ENCODE measurements at places on chromosomes 3 and 15. TPM values are rescaled to one million over a fixed set of nuclear protein-coding genes. Genes with fewer than 3 reads are reported as not detected.

Gene OR5K2
- total RNA-seq = not detected

DNA sequence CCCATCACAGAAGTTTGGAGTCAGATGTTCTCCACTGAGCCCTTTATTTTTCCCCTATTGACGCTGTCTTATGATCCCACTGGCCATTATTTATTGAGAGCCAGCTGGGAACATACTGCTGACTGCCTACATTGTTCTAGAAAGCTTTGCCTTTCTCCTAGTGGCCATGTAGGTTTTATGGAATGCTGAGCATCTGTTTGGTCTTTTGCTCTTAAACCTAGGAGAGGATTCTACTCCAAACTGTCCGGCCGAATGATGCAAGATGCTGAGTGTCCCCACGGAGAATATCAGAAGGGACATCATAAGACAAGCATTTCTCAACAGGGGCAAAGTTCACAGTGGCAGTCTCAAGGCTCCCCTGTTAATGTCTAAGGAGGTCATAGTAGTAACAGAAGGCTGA is 171.4 kb downstream of the ARRDC4 start:
- DNase-seq = no peak

DNA sequence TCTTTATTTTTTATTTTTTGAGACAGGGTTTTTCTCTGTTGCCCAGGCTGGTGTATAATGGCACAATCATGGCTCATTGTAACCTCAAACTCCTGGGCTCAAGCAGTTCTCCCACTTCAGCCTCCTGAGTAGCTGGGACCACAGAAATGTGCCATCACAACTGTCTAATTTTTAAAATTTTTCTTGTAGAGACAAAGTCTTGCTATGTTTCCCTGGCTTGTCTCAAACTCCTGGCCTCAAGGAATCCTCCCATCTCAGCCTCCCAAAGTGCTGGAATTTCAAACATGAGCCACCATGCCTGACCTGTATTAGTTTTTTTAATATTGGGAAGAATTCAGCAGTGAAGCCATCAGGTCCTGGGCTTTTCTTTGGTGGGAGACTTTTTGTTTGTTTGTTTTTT is 13.6 kb upstream of the CLDN11 start:
- no peak for DNase-seq

Gene RYK
- total RNA-seq = 39.2 TPM

Gene RYR3
- 1.8 TPM for total RNA-seq

DNA sequence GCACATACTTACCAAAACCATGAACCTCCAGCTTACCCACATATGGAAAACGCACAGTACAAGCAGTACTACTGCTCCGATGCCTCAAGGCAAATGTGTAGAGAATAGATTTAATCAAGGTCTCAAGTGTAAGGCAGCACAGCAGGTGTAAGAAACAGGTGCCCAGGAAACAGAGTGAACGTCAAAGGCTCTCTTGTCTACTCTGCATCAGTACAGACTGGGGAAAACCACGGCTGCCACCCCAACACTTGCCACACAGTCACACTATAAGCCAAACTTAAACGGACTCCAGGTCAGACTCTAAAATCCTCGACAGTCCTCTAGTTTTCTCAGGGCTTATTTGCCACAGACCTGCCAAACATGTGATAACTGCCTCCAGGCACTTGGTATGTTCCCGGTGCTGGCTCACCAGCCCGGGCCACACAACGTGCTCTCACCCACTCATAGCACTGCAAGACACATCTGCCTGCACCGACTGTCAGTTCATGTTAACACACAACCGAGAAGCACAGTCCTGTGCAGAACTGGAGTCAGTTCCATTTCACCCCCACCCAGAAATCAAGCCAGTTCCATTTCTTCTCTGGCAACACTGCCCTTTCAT is 30.6 kb downstream of the ABCC5 start:
- no peak for DNase-seq

GRCh38 chr3:140756240-140757016 is 78.6 kb downstream of the TRIM42 start:
- DNase-seq = no peak

DNA sequence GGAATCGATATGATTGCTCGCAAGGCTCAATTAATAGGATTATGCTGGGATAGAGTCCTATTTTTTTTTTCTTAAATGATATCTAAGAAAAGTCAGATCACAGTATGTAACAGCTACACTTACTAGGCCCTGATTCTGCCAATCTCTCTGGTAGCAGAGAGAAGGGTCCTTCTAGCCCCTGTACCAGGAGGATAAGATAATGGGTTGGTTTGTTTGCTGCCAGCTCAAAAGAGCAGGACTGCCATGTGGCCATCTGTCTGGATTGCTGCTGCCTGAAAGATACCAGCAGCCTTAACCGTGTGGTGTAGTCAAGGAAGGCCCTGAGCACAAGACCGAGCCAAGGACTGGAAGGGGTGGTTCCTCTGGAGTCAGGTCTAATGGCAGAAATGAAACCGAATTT is 236.4 kb downstream of the KLF13 start:
- DNase-seq = no peak

Gene FBXW12
- not detected for total RNA-seq

DNA sequence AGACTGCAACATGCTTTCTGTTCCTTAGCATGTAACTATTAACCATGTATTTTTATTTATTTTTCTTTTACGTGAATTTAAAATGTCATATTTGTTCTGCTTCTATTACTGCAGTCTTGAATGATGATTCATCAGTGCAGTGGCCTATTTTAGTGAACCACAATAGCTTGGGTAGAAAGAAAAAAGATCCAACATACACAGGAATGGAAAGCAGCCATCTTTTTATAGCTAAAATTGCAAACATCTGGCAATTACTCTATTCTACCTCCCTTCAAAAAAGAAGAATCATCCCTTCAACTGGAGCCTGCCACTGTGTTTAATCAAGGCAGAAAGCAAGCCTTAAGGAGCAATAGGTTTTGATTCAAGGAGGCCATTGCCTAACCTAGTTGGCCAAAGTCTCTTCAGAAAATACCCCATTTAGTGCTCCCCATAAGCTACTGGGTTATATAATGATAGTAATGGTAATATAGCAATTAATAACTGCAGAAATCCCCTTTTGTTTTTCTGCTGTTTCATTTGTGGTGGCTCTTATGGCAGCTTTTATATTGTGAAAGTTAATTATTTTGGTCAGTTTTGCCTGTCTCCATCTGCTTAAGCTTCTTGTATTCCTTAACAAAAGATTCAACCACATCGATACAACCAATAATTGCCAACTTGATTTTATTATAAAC is 267.3 kb downstream of the LPP start:
- no peak for DNase-seq

GRCh38 chr3:60175680-60176079 is 1075.6 kb downstream of the FHIT start:
- no peak for DNase-seq

Gene ABI3BP
- 25.6 TPM for total RNA-seq

DNA sequence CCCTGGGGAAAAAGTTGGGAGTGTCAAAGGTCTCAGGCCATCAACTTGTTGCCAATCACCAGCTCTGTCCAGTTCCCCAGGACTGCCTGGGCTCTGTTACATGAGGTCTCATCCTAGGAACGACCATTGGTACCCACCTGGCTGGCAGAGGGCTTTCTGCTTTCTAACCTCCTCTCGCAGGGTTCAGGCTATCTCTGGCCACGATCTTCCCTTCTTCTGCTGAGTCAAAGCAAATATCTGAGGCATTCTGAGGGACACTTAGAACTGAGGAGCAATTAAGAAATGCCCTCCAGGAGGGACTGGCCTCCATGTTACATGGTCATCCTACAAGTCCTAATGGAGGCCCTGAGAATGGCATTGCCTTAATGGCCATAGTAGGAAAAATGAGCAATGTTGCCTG is 77.4 kb downstream of the TGFBR2 start:
- no peak for DNase-seq

Gene CDHR4
- not detected for total RNA-seq

DNA sequence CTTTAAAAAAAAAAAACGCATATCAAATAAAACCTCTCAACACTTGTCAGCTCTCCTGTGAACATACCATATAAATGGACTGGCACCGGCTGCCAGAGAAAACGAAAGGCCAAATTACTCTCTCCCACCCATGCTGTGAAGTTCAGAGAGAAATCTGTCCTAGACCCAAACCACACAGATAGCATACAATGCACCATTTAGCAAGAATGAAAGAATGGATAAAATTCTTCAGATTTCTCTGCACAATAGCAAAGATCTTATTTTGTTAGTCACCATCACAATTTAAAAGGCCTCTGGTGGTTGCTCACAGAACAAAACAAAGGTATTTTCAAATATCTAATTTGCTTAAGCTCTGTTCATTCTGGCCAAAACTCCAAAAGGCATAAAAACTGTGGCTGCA is 93.9 kb upstream of the BHLHE40 start:
- no peak for DNase-seq

DNA sequence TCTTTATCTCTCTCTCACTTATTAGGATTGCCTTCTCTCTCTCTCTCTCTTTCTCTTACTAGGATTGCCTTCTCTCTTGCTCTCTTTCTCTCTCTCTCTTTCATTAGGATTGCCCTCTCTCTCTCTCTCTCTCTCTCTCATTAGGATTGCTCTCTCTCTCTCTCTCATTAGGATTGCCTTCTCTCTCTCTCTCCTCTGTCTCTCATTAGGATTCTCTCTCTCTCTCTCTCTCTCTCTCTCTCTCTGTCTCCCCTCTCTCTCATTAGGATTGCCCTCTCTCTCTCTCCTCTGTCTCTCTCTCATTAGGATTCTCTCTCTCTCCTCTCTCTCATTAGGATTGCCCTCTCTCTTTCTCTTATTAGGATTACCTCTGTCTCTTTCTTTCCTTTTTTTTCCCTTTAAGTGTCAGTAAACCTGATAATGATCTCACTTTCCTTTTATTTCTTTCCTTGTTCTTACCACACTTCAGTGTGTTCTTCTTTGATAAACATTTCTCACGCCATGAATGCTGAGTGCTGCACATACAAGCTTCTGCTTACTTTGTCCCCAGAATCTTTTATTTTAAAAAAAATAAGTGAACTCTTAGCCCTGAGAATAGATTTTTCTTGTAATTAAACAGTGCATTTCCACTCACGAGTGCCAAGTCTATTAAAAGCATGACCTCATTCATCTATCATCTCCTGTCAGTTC is 243.4 kb upstream of the TBC1D5 start:
- no peak for DNase-seq

Gene IL17RD
- total RNA-seq = 5.8 TPM
